ENCODE measurements at places on chromosomes 5 and 9.

GRCh38 chr5:140628711-140629110 lies 4.3 kb downstream of the CD14 start:
- no peak for DNase-seq

- no peak for DNase-seq
These were observed 8.6 kb downstream of the RAPGEF1 start for GRCh38 chr9:131731237-131731636.

DNA sequence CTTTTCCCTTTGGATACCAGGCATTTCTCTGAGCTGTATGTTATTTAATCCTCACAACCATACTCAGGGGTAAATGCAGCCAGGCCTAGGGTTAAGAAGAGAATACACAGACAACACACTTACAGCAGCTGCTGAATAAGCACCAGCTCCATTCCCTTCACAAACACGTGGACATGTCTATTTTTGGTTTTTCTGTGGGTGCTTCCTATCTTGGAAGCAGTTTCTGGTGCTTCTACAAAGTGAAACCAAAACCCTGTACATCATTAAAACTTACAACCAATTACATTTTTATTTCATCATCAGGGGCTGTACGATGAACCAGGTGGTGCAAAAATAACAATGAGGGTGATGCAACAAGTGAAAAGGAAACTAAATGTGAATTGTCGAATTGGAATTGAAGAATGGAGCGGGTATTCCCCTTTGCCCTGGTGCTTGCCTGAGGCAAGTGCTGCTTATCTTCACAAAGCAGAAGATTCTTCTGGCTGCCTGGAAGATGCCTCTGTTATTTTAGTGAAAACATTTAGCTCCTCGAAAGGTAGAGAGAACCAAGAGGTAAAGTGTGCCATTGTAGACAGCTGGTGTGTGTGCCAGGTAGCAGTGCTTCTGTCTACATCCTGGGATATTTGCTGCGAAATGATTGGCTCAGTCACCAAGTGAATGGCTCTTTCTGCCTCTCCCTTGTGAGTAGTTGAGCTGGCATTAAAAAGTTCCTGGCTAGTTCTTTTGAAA lies 18.6 kb upstream of the IFNB1 start:
- no peak for DNase-seq

DNA sequence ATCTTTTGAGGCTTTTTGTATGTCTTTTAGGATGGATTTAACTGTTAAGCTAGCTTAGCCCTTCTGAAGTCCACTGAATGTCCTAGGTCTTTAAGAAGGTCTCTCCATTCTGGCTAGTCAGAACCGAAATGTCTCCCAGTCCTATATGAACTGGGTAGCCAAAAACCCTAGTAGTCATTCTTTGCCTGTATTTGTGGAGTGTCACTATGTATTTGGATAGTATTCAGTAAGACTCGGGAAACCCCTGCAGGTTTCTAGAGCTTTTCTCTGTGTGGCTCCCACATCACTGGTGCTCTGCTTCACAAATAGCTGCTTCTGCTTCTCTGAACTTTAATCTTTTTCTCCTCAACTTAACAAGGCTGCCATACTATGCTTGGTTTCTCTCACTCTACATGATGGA lies 68.0 kb downstream of the RIC1 start:
- DNase-seq, result no peak

- DNase-seq, result no peak
These were observed 330 bp downstream of the TBC1D2 start for GRCh38 chr9:98255061-98255577.

GRCh38 chr9:109799792-109800191 lies 19.8 kb downstream of the PALM2AKAP2 start:
- no peak for DNase-seq

- no peak for DNase-seq
These were observed 26.1 kb downstream of the SMIM32 start for GRCh38 chr5:136166909-136167308.

- DNase-seq, result no peak
These were observed 35.3 kb downstream of the HNRNPH1 start for GRCh38 chr5:179588166-179588565.

- no peak for DNase-seq
These were observed 532.5 kb downstream of the RAB3C start for GRCh38 chr5:59115345-59115744.

DNA sequence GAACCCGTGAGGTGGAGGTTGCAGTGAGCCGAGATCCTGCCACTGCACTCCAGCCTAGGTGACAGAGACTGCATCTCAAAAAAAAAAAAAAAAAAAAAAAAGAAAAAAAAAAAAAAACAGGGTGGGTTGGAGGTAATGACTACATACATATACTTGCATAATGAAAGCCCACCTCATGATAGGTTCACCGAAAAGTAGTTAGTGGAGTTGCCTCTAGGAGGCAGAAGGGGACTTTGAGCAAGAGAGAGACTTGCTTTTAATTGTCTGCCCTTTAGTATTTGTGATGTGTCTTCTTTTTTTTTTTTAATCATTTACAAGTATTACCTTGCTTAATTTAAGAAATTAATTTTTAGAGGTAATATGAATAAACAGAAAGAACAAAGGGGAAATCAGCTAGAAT lies 99.8 kb downstream of the PPARGC1B start:
- DNase-seq, result no peak

- no peak for DNase-seq
These were observed 211.7 kb downstream of the ENC1 start for GRCh38 chr5:74428876-74429275.

- no peak for DNase-seq
These were observed 32.1 kb downstream of the SMARCA2 start for GRCh38 chr9:2047144-2047671.

Data from cerebellum (tissue), 4 donors.